ENCODE measurements at places on chromosomes 4 and X.

GRCh38 chrX:115449742-115450141 is 111.2 kb upstream of the PLS3 start:
- DNase-seq = no peak

- no peak for DNase-seq
Observed at GRCh38 chr4:53128231-53128630, 237.6 kb downstream of the SCFD2 start.

DNA sequence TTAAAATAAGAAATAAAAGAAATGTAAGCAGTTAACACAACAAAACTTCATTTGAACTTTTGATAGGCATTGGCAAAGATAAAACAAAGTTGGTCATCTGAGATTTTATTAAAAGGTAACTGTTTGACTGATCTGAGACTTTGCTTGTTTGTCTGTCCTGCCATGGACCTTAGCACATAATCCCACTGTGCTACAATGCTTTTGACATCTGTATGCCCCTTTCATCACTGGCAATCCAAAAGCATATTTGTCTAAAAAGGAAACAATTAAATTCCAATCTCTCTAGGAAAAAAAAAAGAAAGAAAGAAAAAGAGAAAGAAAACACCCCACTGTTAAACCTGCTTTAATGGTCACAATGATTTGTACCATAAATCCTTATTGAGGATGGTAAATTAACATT is 231.0 kb downstream of the DACH2 start:
- DNase-seq = no peak

- no peak for DNase-seq
Observed at GRCh38 chr4:108431986-108432385, 188.4 kb upstream of the RPL34 start.

GRCh38 chr4:159201168-159201567 is 98.3 kb downstream of the RAPGEF2 start:
- no peak for DNase-seq

Data from activated CD4-positive, alpha-beta T cell treated with anti-CD3 and anti-CD28 coated beads, Interleukin-2, amount 50 U/mL, for 48 hours (primary cell).